Stimulated activated CD4-positive, alpha-beta T cell treated with anti-CD3 and anti-CD28 coated beads, Interleukin-2, amount 100 ng/mL, for 48 hours (primary cell): ENCODE measurements at places on chromosomes 6 and 20.

- no peak for DNase-seq
Measured at GRCh38 chr6:9647599-9647998, 767.3 kb downstream of the TFAP2A start.

GRCh38 chr6:34374069-34374468, 18.4 kb downstream of the NUDT3 start:
- DNase-seq: no peak

DNA sequence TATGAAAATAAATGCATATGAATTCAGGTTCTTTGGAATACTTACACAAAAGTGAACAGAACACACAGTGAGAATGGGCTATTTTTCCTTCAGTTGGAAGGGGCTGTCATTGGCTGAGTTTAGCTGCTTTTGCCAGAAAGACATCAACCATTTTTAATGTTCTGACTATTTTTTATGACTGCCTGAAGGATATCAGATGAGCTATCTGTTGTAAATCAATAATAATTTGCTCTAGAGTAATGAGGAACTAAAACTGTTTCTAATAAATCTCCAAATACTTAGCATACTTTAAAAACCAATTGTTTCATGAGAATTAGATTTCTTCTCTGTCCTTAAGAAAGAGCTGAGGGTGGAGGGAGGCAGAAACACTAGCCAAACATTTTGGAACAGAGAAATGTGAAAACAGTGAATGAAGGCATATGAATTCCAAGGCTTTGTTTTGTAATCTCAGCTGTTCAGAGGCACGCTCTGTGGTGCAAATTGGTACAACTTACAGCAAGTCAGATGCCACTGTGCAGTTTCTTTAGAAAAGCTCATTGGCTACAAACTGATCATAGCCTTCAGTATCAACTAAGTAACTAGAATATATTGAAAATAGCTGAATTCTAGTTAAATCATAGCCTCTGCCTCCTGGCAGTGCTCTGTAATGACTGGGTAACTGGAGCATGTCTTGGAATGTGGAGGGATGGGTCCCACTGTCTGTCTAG, 228.9 kb upstream of the JAG1 start:
- no peak for DNase-seq

- no peak for DNase-seq
Measured at GRCh38 chr6:90573624-90574023, 13.2 kb downstream of the MAP3K7 start.

DNA sequence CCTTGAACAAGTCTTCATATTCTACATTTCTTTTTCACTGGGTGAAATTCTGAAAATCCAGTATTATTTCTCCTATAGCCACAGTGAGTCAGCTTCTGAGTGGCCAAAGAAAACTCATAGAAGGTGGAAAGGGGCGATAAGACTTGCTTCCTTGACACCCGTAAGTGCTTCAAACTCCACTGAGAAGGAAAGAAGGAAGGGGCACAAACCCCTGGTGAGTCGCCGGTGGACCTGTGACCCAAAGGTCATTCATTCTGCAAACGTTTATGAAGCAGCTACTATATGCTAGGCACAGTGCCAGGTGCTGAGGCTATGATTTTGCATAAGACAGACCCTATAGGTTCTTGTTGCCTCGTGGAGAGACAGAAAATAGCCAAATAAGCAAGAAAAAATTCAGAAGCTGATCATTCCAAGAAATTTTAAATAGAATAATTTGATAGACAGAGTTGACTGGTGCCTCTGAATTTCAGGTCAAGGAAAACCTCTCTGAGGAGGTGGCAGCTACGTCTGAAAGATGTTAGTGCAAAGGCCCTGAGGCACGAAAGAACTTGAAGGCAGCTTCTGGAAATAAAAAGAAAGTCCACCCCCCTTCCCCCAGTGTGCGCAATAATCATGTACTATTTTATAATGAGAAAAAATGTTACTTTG, 118.2 kb downstream of the CD24 start:
- DNase-seq: no peak

GRCh38 chr20:49792611-49793010, 20.0 kb upstream of the SLC9A8 start:
- no peak for DNase-seq

GRCh38 chr20:20930500-20930899, 175.7 kb downstream of the LINC00237 start:
- DNase-seq: no peak

GRCh38 chr6:170128811-170129681, 161.8 kb downstream of the DLL1 start:
- DNase-seq: no peak

- no peak for DNase-seq
Measured at GRCh38 chr20:20293691-20294385, 74.1 kb upstream of the INSM1 start.

- DNase-seq: no peak
Measured at GRCh38 chr20:55437798-55438415, 567.4 kb downstream of the CBLN4 start.

GRCh38 chr6:56033401-56033800, 158.0 kb upstream of the BMP5 start:
- no peak for DNase-seq

- no peak for DNase-seq
Measured at GRCh38 chr6:11163932-11164331, 52.4 kb upstream of the ERVFRD-1 start.

DNA sequence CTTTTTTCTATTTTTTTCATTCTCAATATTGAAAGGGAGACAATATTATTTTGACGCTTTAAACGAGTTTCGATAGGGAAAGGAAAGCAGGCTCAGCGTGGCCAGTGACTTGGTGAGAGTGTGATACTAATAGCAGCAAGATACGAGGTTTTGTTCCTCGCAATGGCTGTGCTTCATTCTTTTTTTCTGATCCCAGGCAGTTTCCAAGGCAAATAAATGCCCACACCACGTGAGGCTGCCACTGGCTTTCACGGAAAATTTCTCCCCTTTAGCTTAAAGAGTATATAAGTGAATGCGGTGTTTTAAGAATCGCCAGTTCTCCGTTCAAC, 196.4 kb upstream of the ZNF184 start:
- DNase-seq: no peak

DNA sequence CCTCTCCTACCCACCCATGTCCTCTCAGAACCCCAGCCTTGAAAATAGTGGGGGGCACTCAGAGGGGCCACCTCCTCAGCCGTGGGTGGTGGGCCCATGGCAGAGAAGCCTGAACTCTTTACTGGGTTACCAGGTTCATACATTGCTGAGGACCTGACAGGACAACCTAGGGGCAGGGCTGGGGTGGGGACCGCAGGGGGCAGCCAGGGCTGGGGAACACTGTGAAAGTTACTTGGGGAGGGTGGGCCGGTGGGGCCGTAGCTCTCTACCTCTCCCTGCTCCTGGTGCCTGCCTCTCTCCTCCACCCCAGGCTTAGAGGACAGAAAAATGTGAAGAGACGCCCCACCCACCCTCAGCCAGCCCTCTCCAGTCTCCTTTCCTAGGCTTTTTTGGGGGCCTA, 15.4 kb downstream of the MDFI start:
- no peak for DNase-seq

- DNase-seq: no peak
Measured at GRCh38 chr6:149389509-149390297, 10.4 kb upstream of the SUMO4 start.

- DNase-seq: no peak
Measured at GRCh38 chr20:59022754-59023153, 3.5 kb downstream of the TUBB1 start.

GRCh38 chr6:162377735-162378134, 349.8 kb downstream of the PRKN start:
- no peak for DNase-seq

GRCh38 chr20:54098047-54098446, 27.7 kb upstream of the BCAS1 start:
- no peak for DNase-seq

GRCh38 chr20:2164966-2165365, 63.3 kb downstream of the STK35 start:
- DNase-seq: no peak

- DNase-seq: no peak
Measured at GRCh38 chr6:64050590-64050989, 415.0 kb downstream of the PHF3 start.

DNA sequence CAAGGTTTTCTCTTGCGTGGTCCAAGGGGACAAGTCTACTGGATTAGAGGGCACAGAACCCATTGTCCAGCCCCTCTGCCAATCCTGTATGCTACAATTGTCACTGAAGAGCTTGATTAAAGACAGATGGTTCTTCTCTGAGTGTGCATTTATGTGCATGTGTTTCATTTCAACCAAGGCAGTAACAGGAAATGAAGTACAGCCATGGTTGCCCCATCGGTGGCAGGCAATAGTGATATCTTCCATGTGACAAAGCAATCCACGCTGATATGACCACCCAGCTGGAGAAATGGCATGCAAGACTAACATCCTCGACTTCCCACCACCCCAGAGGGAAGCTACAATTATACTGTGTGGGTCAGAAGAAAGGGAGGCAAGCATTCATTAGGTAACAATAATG, 85.5 kb downstream of the UNC5CL start:
- DNase-seq: no peak

DNA sequence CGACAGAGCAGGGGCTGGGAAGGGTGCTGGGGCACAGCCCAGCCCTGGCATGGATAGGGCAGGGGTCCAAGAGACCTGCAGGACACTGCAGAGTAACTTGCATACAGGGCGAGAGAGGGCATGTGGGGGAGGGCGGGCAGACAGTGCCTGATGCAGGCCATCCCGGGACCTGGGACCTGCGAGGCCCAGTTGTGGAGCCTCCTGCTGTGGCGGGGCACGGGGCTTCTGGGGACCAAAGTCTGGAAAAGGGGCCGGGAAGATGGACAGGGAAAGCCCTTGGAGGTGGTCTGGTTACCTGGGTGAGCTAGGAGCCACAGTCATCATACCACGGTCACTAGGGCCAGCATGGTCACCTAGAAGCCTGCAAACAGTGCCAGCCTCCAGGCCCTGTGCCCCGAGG, 412 bp upstream of the TUBB1 start:
- no peak for DNase-seq

GRCh38 chr6:63674635-63675034, 39.0 kb downstream of the PHF3 start:
- no peak for DNase-seq

DNA sequence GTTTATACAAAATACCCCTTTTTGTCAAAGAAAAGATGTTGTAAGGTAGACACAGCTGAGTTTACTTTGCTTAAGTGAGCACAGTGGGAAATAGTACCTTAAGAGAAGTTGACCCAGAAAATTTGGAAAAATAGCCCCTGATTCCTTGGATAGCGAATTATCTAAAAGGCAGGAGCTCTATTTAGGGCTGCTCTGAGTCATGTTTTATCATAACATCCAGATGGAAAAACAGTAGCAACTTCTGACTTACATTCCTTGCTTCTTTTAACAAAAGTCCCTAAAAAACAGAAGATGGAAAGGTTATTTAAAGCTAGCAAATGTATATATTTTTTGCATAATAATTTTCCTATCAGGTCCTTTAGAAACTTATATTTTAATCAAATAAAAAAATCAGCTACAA, 59.0 kb downstream of the THEMIS start:
- DNase-seq: no peak

- DNase-seq: peak; percentile 5
Measured at GRCh38 chr20:5996765-5997164, 46.3 kb downstream of the MCM8 start.

GRCh38 chr6:104784884-104785283, 74.8 kb downstream of the HACE1 start:
- no peak for DNase-seq

DNA sequence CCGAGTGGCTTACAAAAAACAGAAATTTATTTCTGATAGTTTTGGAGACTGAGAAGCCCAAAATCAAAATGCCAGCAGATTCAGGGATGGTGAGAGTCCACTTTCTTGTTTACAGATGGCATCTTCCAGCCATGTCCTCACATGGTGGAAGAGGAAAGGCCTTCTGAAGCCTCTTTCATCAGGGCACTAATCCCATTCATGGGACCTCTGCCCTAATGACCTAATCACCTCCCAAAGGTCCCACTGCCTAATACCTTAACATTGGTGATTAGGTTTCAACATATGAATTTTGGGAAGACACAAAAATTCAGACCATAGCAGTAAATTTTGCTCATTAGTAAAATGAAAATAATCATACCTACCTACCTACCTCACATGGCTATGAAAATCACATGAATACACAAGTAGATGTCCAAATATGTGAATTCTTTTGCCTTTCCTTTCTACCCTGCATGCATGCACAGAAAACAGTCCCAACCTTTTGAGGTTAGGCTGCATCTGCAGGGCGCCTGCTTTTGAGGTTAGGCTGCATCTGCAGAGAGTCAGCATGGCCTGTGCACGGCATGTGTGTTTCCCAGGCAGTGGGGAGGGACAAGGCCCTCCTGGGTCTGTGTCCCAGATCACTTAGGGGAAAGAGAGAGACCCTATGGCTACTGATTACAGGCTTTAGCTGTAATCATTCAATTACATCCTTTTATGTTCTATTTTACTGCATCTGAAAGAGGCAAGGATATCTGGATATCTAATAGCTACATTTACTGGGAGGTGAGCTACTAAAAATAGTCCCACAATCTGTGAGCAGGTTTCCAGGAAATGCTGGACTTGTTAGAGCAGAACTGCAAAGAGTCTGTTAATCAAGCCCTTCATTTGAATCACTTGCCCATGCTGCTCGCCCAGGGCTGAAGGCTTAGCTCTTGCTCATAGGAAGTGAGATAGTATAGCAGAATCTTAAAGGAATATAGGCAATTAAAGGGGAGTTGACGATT, 497.7 kb upstream of the MARCKS start:
- DNase-seq: no peak

GRCh38 chr20:24163506-24163905, 174.9 kb upstream of the GGTLC1 start:
- no peak for DNase-seq

DNA sequence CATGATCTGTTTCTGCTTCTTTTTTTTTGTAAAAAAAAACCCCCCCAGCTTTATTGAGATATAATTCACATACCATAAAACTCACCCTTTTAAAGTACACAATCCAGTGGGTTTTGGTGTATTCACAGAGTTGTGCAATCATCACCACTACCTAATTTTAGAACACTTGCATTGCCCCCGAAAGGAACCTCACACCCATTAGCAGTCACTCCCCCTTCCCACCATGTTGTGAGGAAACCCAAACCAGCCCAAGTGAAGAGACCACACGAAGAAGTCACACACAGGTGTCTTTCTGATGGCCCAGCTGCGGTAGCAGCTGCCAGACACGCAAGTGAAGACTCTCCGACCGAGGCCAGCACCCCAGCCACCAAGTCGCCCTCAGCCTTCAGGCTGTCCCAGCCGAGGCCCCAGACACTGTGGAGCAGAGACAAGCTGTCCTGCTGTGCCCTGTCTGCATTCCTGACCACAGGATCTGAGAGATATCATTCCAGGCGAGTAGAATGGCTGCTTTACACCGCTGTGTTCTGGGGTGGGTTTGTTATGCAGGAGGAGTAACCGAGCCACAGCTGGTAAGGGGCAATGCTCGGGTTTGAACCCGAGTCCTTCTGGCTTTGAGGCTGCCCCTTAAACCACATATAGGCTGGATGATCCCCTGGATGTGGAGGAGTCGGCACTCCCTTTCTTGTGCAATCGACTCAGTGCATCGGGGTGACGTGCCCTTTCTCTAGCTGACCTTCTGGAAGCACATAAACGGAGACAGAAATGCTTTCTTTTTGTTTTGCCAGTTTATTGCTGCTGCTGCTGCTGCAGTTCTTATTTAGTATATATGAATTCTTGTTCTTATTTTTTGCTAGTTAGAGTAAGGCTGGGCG, 59.1 kb upstream of the PTPN1 start:
- DNase-seq: no peak
